ENCODE measurements at places on chromosomes 3 and 15.

DNA sequence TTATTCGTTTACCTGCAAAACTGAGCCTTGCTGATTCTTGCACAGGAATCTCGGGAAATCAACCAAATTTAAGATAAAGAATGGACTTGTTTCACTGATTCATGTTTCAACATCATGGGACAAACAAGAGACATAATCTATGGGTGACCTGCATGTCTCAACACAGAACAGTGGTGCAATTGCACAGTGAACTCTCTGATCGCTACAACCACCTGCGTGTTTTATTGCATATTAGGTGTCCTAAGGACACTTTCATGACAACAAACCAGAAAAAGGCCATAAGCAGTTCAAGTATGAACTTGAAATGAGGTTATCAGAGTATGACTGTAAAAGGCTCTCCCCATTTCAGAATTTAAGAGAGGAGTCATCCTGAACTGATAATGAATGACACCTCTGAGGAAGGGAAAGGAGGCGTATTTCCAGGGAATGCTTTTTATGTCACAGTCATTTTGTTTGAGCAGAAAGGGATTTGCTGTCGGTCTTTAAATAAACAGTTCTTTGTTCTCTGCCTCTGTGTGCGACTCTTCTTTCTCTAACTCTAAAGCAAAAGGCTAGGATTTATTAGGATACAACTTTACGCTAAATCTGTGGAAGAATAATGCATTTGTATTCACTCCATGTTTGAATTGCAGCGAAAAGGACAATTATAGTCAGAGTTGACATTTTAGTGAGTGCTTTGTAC lies 167.2 kb downstream of the RBMS3 start:
- no peak for DNase-seq

- no peak for DNase-seq
Observed at GRCh38 chr3:140717921-140718320, 40.1 kb downstream of the TRIM42 start.

DNA sequence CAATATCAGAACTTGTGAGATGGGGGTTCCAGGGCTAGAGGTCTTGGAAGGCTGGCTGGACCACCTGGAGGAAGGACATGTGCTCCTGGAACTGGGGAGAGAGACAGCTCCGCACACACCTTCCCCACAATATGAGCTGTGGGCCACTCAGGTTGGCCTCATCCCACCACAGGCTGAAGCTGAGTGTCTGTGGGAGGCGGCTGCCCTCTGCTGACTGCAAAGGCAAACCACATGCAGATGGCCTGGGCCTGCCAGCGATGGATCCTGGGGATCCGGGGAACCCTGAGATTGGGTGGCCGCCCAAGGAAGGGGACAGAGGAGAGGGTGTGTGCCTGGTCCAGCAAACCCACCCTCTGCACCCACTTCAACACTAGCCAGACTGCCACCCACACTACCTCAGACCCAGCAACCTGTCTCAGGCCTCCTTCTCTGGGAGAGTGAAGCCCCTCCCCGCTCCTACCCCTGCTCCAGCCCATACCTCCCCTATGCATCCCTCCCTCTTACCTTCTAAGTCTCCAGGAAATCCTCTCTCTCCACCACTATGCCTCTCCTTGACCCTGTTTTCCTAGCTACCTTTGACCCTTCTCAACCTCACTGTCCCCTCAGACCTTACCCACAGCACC lies 44.8 kb downstream of the CYP11A1 start:
- DNase-seq, result peak; percentile 50

- DNase-seq, result no peak
Observed at GRCh38 chr15:74995779-74996765, 709 bp downstream of the SCAMP5 start.

- DNase-seq, result no peak
Observed at GRCh38 chr15:55403531-55403930, 4.6 kb downstream of the CCPG1 start.

DNA sequence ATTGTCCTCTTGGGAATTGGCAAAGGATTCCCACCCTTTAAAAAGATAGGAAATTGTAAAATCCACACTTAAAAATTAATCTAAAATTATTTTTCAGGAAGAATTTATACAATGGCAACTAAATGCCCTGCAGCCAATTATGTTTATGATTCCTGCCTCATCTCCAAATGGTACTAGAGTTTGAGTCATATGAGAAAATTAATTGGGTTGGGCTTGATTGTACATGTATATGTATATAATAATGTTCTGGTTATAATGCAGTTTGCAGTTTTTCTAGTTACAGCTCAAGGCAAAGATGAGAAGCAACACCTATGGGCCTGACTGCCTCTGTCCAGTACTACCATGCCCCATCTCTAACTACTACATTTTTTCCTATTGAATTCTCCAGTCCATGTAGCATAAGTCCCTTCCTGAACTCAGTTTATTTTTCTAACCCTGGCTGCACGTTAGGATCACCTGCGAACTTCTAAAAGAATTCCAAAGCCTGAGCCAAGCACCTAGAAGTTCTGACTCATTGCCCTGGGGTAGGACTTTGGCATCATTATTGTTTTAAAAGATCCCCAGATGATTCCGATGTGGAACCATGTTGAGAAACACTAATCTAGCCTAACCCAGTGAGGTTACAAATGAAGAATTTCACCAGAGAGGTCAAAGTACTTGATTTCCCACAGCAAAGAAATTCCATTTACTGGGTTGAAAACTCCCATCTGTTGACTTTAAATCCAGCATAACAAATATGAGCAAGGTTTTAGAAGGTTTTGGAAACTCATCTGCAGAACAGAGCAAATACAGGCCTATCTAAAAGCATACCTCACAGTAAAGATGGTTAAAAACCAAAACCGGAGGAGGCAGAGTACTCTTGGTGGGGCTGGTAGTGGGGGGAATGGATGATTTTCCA lies 19.4 kb downstream of the TGFBR2 start:
- no peak for DNase-seq

DNA sequence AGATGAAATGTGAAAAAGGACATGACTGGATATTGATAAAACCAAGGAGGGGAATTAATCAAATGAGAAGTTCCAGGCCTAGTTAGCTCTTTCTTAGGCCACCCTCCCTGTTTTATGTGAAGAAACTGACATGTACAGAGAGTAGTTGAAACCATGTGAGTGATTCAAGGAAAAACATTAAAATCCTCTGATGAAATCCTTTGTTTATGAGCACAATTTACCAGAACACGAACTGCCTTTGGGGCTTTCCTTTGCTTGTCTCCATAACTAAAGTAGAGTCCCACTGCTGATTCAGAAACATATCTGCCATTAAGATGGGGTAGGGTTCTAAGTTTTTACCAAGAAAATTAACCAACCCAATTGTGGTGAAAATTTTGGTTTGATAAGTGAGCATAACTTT lies 558.3 kb downstream of the NR2F2 start:
- no peak for DNase-seq

DNA sequence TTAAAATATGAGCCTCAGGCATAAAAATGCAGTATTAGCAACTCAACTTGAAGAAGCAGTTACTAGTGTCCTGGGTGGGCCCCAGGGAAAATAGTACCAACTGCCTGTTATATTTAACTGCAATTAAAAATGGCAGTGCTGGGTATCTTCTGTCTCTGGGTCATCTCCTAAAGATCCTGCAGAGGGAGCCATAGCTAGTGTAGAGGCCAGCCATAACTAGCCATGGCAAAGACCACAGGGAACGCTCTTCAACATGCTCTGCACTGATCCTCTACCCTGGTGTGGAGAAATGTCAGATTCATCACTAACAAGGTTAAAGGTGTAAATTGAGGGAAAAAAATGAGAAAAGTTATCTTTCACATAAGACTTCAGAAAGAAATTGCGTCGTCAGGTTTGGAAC lies 181.3 kb downstream of the SNRPN start:
- no peak for DNase-seq

DNA sequence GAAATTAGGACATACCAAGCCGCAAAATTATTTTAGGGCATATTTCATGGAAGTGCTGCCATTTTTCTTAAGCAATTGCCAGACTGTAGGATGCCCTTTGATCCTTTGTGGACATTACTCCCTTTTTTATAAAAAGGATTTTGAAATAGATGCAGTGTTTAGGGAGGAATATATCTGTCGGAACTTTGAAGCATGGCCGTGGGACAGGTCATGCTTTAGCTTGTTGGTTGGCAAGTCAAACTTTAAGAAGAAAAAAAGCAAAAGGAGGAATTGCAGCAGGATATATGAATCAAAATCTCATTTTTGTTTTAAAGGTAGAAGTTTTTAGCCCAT lies 122.1 kb downstream of the MCTP2 start:
- no peak for DNase-seq

DNA sequence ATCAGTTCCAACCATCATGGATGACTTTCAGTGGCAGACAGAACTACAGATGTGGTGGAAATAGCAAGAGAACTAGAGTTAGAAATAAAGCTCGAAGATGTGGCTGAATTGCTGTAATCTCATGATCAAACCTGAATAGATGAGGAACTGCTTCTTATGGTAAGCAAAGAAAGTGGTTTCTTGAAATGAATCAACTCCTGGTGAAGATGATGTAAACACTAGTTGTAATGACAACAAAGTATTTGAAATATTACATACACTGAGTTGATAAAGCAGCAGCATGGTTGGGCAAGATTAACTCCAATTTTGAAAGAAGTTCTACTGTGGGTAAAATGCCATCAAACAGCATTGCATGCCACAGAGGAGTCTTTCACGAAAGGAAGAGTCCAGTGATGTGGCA lies 131.7 kb upstream of the FAM3D start:
- no peak for DNase-seq

DNA sequence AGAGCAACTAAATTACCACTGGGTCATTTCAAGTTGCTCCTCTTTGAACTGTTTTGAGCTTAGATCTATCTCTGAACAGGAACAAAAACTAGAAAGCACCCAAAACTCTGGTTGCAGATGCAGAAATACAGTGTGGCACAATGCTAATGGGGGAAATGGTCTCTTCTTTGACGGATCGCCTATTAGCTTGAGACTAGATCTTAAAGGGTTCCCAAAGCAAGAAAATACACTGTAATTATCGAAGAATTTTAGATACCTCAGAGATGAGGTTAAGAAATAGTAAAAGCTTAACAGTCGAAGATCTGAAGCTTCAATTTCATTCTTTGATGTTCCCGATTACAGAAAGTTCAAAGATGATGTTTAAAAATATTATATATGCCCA lies 818 bp downstream of the PPP1R2 start:
- DNase-seq, result peak; percentile 29

Measured in NCI-H2227 treated with DMSO at 0.1 percent for 48 hours (cell line).